Suppressor macrophage (primary cell): ENCODE measurements at places on chromosomes 16 and 17.

- DNase-seq, result no peak
Observed at GRCh38 chr17:65085397-65085796, 28.9 kb upstream of the GNA13 start.

DNA sequence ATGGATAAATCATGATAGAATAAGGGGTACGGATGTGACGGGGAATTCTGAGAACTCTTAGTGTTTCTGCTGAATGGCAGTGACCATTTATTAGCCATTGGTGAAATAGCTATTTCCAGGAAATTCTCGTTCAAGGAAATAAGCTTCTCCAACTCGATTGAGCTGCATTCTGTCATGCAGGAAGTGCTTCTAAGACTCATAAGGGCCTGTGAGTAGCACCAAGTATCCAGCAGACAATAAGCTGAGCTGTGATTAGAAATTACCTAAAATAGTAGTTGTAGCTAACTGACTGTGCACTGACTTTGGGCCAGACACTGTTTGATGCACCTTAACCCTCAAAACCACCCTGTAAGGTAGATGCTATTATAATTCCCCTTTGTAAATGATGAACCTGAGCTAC is 107.8 kb upstream of the IRX5 start:
- DNase-seq, result no peak

GRCh38 chr17:62941358-62941991 is 24.6 kb upstream of the TANC2 start:
- DNase-seq, result no peak

DNA sequence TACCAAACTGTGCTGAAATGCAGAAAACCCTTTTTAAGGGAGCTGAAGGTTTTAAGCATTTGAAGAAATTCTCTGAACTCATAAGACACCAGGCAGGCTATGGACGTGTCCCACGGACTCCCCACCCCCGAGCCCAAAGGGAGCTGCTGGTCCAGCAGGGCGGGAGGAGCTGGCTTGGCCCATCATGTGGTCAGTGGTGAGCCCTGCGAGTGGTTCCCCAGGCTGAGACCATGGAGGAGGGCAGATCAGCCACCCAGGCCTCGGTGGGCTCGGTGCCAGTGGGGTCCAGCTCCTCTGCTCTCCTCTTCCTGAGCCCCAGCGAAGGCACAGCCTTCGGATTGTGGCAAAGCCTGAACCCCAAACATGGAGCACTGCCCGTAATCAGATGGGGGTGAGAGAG is 27.0 kb downstream of the LGALS3BP start:
- no peak for DNase-seq

DNA sequence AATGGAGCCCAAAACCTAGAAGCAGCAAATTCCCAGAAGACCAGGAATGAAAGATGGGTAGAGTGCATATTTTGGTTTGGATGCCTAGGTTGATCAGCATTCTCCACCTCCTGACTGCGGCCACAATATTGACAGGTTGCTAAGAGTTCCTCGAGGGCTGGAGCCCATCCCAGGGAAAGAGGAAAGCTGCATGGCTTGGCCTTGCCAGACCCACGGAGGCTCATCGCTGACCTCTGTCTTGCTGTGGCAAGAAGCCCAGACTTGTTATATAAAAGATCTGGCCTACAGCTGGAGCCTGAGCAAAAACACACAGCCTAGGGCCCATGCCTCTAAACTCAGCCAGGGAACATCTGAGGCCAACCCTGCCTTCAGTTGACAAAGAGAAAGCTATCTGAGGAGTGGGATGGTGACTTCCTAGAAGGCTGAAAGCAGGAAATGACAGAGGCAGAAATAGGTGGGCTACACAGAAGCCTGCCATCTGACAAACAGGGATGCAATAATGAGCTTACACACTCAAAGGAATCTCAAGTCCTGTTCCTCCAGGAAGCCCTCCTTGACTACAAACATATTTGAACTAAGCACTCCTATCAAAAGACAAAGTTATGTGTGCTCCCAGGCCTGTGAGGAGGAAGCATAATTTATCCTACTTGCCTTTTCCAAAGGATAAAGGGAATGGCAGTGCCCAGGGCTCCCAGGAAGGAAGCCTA is 22.5 kb upstream of the SLC35B1 start:
- DNase-seq, result no peak

GRCh38 chr16:24681793-24682192 is 47.7 kb upstream of the TNRC6A start:
- DNase-seq, result no peak

- no peak for DNase-seq
Observed at GRCh38 chr17:58279736-58280479, 827 bp downstream of the MPO start.

- no peak for DNase-seq
Observed at GRCh38 chr17:72681844-72682243, 410.6 kb downstream of the SLC39A11 start.

GRCh38 chr16:86375364-86375763 is 135.0 kb upstream of the FOXF1 start:
- DNase-seq, result no peak
